Stomach (tissue), 19 donors: ENCODE measurements at places on chromosomes 7 and 10. TPM values are rescaled to one million over a fixed set of nuclear protein-coding genes. Genes with fewer than 3 reads are reported as not detected.

The RABGEF1 gene
- polyA plus RNA-seq, result 10.8 TPM

DNA sequence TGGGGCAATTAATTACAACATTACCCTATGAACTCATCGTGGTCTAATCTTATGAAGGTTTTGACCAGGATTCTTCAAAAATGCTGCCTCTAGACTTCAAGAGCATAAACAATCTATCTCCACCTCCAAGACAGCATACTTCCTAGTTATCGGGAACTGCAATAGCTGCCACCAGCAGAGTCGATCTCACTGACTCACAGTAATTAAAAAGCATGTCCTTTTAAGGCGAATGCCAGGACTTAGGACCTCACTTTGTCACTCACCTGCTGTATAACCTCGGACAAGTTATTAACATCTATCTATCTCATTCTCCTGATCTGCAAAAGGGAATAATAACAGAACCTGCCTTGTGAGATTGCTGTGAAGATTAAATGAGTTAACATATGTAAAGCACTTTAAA is 666.0 kb upstream of the COBL start:
- DNase-seq, result no peak

- no peak for DNase-seq
Observed at GRCh38 chr10:101323495-101323894, 30.5 kb upstream of the BTRC start.

- DNase-seq, result peak; percentile 72
Observed at GRCh38 chr10:121312587-121312986, 285.7 kb downstream of the FGFR2 start.

DNA sequence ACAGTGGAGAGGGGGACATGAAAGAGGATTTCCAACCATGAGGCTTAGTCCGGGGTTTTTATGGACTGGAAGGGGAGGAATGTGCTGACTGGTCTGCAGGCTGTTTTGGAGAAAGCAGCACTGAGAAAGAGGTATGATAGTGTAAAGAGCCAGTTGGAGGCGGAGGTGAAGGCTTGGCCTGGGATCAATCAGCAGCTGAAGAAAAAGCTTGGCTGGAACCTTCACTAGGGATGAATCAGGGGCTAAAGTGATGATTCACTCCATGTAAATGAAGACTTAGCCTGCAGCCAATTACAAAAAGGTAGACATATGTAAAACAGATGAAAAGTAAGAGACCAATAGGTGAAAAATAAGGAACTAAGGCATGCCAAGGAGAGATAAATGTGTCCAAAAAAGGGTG is 1382.6 kb downstream of the GATA3 start:
- DNase-seq, result no peak

DNA sequence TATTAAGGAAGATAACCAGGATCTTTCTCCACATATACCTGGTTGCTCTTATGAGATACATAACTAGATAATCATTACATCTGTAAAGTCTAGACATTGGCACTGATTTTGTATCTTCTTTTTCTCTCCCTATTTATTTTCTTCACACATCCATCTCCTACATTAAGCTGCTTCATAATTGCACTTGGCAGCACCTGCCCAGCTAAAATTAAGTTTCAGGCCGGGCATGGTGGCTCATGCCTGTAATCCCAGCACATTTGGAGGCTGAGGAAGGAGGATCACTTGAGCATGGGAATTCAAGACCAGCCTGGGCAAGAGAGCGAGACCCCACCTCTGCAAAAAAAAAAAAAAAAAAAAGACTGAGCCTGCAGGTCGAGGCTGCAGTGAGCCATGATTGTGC is 22.3 kb upstream of the AKR1B1 start:
- DNase-seq, result no peak
